ENCODE measurements at places on chromosomes 6 and 20.
A peak's percentile ranks its signal among the peaks of the same experiment; 100 is the strongest.

DNA sequence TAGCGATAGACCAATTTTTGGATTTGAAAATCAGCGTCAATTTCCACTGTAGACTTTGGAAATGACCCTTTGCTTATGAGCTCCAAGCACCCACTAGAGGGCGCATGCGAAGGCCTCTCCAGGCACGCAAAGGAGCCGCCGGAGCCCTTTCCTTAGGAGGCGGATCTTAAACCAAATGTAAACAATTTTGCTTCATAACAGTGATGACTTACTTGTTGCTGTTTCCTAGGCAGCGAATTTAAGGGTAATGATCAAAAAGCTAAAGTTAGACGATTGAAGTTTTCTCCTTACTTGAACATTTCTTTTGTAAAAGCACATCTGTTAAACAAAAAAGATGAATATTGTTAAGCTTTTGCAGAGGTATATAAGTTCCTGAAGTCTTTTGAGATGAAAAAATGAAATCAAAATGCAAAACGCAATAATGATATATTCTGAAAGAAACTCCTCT lies 29.2 kb upstream of the EXOC2 start:
- peak; percentile 83 for DNase-seq

DNA sequence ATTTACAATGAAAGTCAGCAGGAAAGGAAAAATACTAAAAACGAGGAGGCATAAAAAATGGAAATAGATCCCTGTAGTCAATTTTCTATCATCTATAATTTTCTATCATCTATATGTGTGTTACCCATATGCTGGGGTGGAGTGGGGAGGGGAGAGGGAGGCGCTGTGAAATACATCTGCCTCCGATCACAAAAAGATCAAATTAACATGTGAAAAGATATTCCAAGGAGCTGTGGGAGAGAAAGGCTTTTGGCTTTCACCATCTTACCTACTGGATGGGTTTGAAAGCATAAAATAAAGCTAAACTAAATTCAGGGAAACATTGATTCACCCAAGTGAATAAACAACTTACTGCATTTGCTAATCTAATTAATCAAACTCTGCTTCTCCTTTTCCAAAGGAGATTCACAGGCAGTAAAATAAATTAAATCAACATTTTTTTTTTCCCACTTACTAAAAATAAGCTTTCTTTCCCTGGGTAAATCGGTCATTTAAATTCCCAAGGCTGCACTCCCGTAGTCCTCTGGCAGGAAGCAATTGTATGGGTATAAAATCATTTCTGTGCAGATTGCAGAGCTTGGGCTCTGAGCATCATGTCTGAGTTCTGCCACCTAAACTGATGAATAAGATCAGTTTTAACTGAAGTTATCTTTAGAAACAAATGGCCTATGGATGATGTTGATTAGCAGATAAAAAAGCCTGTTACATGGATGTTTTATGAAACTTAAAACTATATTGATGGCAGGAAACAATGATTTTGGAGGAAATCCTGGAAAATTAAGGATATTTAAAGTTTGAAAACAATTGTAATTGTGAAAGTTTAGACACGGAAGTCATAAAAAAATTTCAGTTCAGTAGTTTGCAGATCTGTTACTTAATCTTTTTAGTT lies 147.9 kb downstream of the SOX4 start:
- no peak for DNase-seq

DNA sequence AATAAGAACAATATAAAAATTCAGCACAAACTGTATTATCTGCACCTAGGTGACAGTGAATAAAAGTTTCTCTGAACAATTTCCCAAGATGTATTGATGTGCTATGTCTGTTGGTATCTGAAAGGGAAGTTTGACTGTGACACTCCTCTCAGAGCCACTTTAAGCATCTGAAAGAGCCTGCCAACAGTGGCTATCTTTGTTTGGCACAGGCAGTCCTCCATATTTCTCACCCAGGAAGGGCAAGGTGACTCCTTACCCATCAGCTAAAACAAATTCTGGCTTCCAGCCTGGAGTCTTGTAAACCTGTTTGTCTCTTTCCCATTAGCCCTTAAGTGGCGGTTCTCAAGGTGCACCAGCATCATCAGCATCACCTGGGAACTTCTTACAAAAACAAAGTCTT lies 122.4 kb upstream of the VGLL2 start:
- no peak for DNase-seq

DNA sequence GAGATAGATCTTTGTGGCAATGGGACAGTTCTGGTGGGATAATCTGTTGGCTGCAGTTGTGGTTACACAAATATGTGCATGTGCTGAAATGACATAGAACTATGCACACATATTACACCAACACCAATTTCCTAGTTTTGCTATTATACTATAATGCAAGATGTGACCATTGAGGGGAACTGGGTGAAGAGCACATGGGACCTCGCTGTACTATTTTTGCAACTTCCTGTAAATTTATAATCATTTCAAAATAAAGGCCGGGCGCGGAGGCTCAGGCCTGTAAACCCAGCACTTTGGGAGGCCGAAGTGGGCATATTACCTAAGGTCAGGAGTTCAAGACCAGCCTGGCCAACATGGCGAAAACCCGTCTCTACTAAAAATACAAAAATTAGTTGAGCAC lies 8.7 kb downstream of the ARMC12 start:
- DNase-seq: no peak

- DNase-seq: peak; percentile 93
These were observed at the start of gene DYNLT1 for GRCh38 chr6:158644231-158645063. TSS of gene DYNLT1 (minus strand) at chr6:158644743. CDS start at chr6:158644708, 35 bp downstream.

DNA sequence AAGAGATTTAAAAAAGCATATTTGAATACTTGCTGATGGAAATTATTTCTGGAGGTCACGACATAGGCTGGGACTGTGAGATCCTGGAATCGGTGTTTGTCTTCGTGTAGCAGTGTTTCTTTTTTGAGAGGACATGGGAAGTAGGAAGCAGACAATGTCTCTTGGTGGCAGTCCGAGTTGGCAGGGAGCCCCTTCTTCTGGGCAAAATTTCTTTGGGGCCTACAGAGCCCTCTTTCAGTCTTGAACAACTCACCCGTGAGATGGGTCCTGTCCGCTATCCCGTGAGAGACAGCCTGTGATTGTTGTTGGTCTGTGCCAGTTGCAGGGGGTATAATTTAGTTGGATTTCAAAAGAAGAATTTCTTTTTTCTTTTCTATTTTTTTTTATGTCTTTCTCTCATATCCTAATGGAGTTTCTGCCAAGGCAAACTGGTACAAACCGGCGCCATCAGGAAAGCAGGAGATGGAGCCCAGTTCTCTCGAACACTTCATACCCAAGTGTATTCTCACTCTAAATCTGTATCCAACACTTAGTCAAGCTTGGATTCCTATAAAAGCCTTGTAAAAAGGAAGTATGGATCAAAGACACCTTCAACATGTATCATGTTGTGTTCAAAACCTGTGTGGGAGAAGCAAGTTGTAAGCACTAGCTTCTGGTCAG lies 785.1 kb downstream of the MAFB start:
- DNase-seq: no peak

DNA sequence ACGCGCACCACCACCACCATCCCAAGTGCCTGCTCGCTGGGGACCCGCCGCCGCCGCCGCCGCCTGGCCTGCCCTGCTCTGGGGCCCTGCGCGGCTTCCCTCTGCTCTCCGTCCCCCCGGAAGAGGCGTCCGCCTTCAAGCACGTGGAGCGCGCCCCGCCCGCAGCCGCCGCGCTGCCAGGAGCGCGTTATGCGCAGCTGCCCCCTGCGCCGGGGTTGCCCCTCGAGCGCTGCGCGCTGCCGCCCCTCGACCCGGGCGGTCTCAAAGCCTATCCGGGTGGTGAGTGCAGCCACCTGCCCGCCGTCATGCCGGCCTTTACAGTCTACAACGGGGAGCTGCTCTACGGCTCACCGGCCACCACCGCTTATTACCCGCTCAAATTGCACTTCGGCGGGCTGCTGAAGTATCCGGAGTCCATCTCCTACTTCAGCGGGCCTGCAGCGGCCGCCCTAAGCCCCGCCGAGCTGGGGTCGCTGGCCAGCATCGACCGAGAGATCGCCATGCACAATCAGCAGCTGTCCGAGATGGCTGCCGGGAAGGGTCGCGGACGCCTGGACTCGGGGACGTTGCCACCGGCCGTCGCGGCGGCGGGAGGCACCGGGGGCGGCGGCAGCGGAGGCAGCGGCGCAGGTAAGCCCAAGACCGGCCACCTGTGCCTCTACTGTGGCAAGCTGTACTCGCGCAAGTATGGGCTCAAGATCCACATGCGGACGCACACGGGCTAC lies 7.2 kb downstream of the PRDM13 start:
- DNase-seq: peak; percentile 29

DNA sequence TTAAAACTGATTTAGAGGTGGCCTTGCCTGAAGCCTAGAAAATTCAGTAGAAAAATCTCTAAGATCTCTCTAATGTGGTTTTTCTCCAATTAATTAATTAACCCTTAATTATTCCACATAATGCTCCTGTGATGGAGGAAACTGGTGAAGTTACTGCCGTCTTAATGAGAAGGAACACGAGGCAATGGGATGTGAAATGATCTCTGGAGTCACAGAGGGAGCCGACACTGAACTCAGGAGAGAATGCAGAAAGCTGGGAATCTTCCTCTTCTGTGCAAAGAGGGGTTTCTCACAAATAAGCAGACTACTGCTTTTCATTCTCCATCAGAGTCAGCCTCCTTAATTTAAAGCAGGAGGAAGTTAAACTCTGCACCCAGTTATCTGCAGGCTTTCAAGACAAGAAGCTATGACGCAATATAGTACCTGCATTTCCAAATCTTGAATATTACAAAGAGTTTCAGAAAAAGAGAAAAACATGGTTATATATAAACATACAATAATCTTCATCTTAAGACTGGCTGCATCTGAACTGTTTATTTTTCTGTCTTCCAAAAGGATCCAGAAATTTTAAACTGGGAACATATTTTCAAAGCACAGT lies 18.1 kb upstream of the SNRPB2 start:
- no peak for DNase-seq

- no peak for DNase-seq
These were observed 105.8 kb upstream of the RIPOR2 start for GRCh38 chr6:25041485-25042035.

DNA sequence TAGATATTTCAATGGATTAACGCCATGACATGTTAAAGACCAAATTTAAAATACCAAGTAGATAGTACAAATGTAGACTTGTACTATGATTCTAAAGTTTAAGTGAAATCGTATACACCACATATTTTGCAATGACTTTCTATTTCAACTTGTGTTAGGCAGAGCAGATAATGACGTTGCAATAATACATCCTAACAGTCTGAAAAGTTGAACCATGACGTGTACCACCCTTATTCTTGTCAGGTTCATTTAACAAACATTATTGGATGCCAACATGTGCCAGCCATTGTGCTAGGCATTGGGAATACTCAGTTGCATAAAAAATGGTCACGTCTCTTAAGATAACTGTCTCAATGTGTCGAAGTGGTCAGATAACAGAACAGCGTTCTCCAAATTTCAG lies 50.0 kb downstream of the BCAS1 start:
- no peak for DNase-seq

DNA sequence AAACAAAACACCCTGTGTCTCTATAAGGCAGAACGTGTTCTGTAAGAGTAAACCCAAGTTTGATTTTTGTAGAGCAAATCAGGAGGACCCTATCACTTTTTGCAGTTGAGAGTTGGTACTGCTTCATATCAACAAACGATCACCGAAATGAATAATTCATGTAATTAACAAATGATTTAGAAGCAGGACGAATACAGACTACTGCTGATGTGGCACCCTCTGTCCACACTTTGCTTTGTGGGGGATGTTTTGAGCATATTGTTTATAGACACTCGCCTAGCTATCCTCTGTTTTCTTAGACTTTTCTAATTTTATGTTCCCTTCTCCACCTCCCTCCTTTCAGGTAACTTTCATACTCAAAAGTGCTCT lies 1.5 kb downstream of the CD2AP start:
- no peak for DNase-seq

- DNase-seq: peak; percentile 10
These were observed 161.4 kb downstream of the PDE7B start for GRCh38 chr6:136012943-136013342.

DNA sequence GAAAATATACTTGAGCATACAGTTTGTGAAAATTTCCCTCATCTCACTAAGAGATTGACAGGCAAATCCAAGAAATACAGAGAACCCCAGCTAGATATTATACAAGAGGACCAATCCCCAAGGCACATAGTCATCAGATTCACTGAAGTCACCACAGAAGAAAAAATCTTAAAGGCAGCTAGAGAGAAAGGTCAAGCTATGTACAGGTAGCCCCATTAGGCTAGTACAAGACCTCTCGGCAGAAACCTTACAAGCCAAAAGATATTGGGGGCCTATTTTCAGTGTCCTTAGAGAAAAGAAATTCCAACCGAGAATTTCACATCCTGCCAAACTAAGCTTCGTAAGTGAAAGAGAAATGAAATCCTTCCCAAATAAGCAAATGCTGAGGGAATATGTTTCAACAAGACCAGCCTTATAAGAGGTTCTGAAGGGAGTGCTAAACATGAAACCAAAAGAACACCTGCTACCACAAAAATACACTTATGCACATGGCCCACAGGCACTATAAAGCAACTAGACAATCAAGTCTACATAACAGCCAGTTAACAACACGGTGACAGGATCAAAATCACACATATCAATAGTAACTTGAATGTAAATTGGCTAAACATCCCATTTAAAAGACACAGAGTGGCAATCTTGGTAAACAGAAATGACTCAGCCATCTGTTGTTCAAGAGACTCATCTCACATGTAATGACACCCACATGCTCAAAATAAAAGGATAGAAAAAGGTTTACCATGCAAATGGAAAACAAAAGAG lies 96.3 kb downstream of the FHL5 start:
- no peak for DNase-seq
